ENCODE measurements at places on chromosomes 5 and 9. TPM values are rescaled to one million over a fixed set of nuclear protein-coding genes. Genes with fewer than 3 reads are reported as not detected.

DNA sequence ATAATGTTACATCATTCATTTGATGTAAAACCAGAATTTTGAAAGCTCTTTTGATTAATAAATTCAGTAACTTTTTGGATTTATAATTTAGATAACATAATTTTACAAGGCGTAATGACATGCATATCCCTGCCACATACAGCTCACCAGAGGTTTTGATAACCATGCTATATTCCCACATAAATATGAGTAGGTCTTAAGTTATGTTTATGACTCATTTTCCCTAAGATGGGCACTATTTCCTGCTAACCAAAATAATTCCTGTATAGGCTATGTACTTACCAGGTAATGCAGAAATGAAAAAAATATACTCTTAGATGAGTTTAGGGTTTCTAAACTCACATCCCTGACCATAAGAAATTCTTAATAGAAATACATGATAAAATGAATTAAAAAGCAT is 93.9 kb upstream of the EDIL3 start:
- no peak for DNase-seq

GRCh38 chr5:95941756-95942155 is 19.9 kb downstream of the ELL2 start:
- DNase-seq: no peak

DNA sequence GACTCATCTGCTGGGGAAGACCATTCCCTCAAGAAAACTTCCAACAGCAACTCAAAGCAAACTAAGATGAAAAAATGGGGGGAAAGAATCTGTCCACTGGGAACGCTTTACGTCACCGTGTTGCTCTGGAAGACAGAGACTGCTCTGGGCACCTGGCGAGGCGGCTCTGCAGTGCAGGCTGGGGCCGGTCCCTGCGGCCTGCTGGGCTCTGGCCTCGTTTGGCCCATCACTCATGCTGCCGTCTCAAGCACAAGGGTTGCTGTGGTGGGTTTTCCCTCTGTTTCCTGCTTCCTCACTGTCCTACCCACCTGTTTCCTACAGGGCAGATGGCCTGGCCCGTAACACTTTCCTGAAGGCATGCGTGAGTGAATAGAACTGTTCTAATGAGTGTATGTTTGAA is 92.9 kb upstream of the OTULINL start:
- DNase-seq: no peak

GRCh38 chr9:121671612-121672155 is 20.2 kb downstream of the DAB2IP start:
- no peak for DNase-seq

- peak; percentile 24 for DNase-seq
Measured at GRCh38 chr5:955886-956761, 52.5 kb upstream of the NKD2 start.

DNA sequence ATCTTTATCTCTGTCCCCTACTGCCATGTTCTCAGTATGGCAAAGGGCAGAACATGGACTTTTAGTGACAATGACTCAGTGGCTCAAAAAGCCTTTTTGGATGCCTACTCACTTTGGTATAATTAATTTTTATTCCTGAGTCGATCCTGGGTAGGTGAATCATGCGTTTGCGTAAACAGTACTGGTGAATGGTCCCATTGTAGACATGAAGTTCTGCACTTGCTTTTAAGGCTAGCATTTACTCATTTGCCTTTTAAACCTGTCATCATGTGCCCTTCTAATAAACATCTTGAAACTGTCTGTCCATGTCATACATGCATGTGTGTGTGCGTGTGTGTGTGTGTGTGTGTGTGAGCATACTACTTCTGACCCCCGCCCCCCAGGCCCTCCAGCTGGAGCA is 223.0 kb downstream of the AUH start:
- DNase-seq: no peak

DNA sequence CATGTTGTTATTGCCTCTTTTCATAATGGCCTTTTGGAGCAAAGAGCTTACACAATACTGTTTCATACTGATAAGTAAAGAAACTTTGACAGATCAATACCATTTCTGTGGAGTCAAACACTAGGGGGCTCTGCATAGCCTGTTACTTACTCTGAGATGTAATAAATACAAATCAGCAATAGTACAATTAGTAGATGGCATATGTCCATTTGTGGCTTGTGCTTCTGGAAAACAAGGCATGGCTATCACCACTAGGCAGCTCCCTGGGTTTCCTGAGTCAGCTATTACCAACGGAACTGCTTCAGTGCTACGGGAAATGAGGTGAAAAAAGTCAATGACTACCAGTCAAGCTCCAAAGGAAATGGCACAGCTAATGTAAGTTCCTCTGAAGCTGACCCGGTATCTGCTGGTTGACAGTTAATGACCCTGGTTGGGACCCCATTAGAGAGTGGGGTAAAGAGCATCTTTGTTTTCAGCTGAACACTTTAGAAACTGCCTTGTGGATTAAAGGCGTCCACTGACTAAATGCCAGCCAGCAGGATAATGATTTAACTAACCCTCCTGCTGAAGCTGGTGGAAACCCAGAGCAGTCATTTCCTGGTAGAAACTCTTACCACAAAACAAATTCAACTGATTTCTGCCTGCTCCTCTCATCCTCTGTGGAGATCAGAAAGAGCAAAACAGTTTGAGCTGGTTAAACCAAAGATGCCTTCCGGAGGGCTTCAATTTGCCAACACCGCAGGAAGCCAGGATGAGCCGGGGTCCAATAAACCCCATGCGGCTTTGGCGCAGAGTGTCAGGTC is 69.0 kb upstream of the FAM169A start:
- peak; percentile 92 for DNase-seq

Gene PLAC8L1
- not detected for total RNA-seq

GRCh38 chr9:36738318-36738976 is 165.8 kb downstream of the MELK start:
- DNase-seq: peak; percentile 6
